DND-41 (cell line): ENCODE measurements at places on chromosomes 5 and 9.

- DNase-seq: no peak
Observed at GRCh38 chr9:131915181-131915580, 164.5 kb downstream of the MED27 start.

- no peak for DNase-seq
Observed at GRCh38 chr5:176446028-176446665, 2.0 kb upstream of the FAF2 start.

GRCh38 chr9:91162311-91162710 is 199.4 kb downstream of the AUH start:
- no peak for DNase-seq

DNA sequence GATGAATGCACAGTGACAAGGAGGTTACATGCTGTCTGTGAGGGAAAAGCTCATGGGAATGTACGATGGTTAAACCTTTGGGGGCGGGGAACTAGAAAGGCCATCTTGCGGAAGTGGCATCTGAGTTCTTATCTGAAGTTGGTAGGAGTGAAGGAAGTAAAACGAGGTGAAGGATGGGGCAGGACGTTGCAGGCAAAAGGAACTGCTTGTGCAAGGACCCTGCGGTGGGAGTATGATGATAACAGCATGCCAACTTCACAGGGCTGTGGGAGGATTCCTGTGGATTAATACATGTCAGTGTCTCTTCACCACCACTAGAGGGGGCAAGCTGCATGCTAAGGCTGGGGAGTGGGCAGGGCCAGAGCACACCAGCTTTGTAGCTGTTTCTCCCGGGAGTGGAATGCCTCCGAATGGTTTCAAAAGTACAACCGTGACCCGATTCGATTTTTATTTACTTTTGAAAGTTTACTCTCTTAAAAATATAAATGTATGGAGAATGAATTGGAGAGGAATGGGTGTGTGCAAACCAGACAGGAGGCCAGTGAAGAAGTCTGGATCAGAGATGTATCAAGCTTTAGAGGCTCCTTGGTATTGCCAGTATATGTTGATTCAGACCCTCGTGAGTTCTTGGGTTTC is 62.5 kb downstream of the CYFIP2 start:
- DNase-seq: peak; percentile 68

DNA sequence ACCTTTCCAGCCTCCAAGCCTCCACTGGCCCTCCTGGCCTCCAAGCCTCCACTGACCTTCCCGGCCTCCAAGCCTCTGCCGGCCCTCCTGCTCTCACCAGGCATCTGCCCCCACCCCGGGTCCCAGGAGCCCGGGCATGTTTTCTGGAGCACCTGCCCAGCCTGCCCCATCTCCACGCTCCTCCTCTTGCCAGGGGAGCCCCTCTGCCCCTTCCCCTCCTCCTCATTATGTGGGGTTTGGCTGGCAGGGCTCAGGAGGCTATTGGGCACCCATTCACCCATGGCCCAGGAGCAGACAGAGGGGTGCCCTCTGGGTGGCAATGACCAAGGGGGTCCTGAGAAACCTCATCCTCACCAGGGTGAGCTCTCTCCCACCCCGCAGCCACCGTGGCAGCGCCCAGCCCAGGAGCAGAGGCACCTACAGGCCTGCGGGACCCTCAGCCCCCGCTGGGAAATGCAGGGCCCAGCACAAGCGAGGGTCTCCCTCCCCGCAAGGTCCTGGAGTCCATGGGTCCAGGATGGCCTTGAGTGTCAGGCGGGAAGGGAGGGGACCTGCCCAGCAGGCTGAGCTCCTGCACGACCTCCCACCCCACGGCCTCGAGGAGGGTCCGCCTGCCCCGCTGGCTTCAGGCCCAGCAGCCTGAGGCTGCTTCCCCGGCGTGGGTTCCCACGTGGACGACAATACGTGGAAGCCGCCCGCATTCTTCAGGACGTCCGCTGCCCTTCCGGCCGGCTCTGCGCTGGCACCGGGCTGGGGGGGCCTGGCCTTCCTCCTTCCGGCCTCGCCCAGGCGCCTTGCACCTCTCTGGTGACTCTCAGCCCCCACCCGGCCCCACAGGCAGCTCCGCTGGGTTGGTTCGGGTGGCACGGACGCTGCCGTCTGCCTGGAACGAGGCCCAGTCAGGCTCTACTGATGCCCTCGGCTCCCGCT is 51.4 kb upstream of the NRARP start:
- no peak for DNase-seq

- DNase-seq: no peak
Observed at GRCh38 chr5:145531038-145531734, 304.0 kb downstream of the PRELID2 start.

DNA sequence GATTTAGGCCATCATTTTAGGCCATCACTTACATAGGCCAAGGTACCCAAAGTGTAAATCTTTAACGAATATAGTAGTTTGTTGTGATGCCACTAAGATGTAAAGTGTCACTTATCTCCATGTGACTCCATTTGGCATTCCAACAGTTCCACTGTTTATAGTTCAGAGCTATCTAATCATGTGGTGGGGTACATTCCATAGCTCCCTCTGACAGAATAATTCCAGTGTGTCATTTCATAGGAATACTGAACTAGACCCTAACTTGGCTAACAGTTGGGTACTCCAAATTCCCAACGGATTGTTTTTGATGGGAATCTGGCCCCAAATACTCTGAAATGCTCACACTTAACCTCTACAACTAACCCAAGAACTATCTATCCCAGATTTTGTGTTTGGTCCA is 76.7 kb upstream of the FST start:
- no peak for DNase-seq

GRCh38 chr5:40575921-40576320 is 103.8 kb upstream of the PTGER4 start:
- no peak for DNase-seq

GRCh38 chr9:75979362-75979761 is 88.9 kb downstream of the PCSK5 start:
- DNase-seq: peak; percentile 26
